ENCODE measurements at places on chromosomes 3 and 15. TPM values are rescaled to one million over a fixed set of nuclear protein-coding genes. Genes with fewer than 3 reads are reported as not detected.
A peak's percentile ranks its signal among the peaks of the same experiment; 100 is the strongest.

Gene TM4SF4
- polyA plus RNA-seq = 0.08 TPM

GRCh38 chr15:71595846-71596553 lies 214.4 kb upstream of the NR2E3 start:
- H3K4me1 ChIP-seq = peaks cover 5% of the 10 kb centered on the region
- no peak for DNase-seq
- H3K4me3 ChIP-seq = no peak overlapping the region
- H3K36me3 ChIP-seq = no peaks in the 10 kb centered on the region
- H3K27me3 ChIP-seq = no peaks in the 10 kb centered on the region

Gene CCR8
- polyA plus RNA-seq = not detected

GRCh38 chr3:72887705-72888545 lies at the start of gene GXYLT2:
GXYLT2 (plus strand) TSS chr3:72888046; CDS start chr3:72888234, 188 bp downstream.
- peaks cover 24% of the 10 kb centered on the region for H3K4me1 ChIP-seq
- H3K36me3 ChIP-seq = no peaks in the 10 kb centered on the region
- H3K27ac ChIP-seq = peak within 1 kb of the TSS; percentile 73
- DNase-seq = peak; percentile 89

Gene CD276
- 60.1 TPM for polyA plus RNA-seq

DNA sequence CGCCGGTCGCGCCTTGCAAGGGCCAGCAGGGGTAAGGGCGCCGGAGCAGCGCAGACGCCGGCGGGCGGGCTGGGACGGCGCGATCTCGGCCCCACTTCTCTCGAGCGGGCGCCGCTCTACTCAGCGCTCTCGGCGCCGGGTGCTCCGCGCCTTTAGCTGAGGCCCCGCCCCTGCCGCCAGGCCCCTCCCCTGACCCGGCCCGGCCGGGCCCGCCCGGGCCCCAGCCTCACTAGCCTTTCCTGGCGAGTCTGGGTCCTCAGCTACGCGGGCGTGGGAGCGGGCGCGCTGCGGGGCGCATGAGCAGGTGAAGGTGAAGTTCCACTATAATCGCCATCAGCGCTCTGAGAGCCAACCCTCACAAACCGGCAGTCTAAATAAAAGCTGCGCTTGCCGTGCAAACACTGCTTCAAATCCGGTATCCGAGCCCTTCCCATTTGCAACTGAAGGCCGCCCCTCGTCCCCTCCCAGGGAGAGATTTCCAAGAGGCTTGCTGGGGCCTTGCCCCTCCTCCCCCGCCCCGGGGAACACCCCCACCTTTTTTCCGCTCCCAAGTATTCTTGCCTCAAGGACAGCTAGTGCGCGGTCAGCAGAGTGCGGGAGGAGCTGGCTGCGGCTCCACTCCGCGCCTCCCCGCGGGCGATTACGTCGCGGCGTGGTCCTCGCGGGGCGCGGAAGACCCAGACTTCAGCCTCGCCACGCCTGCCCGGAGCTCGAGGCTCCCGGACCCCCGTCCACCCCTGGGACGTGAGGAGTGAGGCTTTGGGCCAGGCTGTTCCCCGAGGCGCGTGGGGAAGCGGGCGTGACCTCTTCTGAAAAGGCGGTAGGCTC lies at the start of gene RPP25:
RPP25 (minus strand) TSS at position 125 of the 828 bp plus-strand sequence. CDS start 189 bp downstream, outside the sequence.
- no peaks in the 10 kb centered on the region for H3K27me3 ChIP-seq
- H3K4me3 ChIP-seq = peak within 1 kb of the TSS; percentile 64
- H3K27ac ChIP-seq = peak within 1 kb of the TSS; percentile 98
- H3K36me3 ChIP-seq = no peaks in the 10 kb centered on the region

GRCh38 chr15:74311734-74312444 lies 55.6 kb downstream of the CYP11A1 start:
- peak overlapping the region; percentile 81 for H3K27ac ChIP-seq
- peaks cover 54% of the 10 kb centered on the region for H3K4me1 ChIP-seq
- DNase-seq = peak; percentile 70
- no peaks in the 10 kb centered on the region for H3K27me3 ChIP-seq
- no peaks in the 10 kb centered on the region for H3K36me3 ChIP-seq

Gene ARPP21
- 1.6 TPM for polyA plus RNA-seq

Gene SLC28A1
- polyA plus RNA-seq = not detected

Gene CDHR4
- polyA plus RNA-seq = 0.13 TPM

- no peak overlapping the region for H3K4me3 ChIP-seq
- peaks cover 46% of the 10 kb centered on the region for H3K36me3 ChIP-seq
- no peak for DNase-seq
These were observed 105.7 kb downstream of the SNRPN start for GRCh38 chr15:25060472-25060803.

Gene TLE3
- polyA plus RNA-seq = 8.4 TPM

Gene NR2E3
- 0.18 TPM for polyA plus RNA-seq

Gene NPAP1
- not detected for polyA plus RNA-seq

GRCh38 chr3:112688819-112689218 lies 47.9 kb upstream of the CCDC80 start:
- peak overlapping the region; percentile 71 for H3K27ac ChIP-seq
- no peaks in the 10 kb centered on the region for H3K36me3 ChIP-seq
- DNase-seq = no peak
- H3K4me1 ChIP-seq = peaks cover 28% of the 10 kb centered on the region
- H3K27me3 ChIP-seq = no peaks in the 10 kb centered on the region
- H3K4me3 ChIP-seq = no peak overlapping the region

Gene IP6K2
- 178 TPM for polyA plus RNA-seq

DNA sequence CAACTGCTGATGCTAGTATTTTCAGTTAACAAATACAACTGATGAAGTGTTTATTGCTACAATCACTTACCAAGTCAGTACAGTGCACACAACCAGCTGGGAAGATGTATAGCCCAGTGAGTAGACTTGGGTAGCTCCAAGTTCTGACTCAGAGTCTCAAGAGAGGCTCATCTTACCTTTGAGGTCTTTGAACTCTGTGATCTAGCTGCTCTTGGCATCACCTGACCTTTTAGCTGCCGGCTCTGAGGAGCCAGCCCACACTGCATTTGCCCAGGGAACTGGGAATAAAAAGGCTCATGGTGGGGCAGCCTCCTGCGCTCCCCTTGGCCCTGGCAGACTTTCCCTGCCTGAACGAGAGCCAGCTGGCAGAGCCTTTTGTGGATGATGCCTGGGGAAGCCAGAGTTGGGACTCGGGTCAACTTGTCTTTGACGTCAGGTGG lies 82.6 kb downstream of the CEMIP start:
- no peak for DNase-seq
- no peak overlapping the region for H3K27ac ChIP-seq
- H3K36me3 ChIP-seq = no peaks in the 10 kb centered on the region
- peaks cover 3% of the 10 kb centered on the region for H3K4me1 ChIP-seq
- H3K4me3 ChIP-seq = no peak overlapping the region
- no peaks in the 10 kb centered on the region for H3K27me3 ChIP-seq

Gene ERC2
- polyA plus RNA-seq = 2.4 TPM

DNA sequence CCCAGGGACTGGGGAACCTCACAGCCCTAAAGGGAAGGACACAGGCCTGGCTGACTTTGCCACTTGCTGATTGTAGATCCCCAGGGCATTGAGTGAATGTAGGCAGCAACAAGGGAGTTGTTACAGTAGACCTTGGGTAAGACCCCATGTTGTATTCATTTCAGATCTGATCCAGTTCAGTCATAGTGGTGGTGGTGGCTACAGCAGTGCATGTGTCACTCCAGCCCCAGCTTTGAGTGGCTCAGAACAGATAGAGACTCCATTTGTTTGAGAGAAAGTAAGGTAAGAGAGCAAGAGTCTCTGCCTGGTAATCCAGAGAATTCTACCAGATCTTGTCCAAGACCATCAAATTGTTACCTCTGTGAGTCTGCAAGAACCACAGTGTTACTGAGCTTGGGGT lies 278.7 kb upstream of the SATB1 start:
- no peaks in the 10 kb centered on the region for H3K4me1 ChIP-seq
- no peak overlapping the region for H3K27ac ChIP-seq
- H3K4me3 ChIP-seq = no peak overlapping the region
- H3K36me3 ChIP-seq = no peaks in the 10 kb centered on the region
- no peak for DNase-seq
- H3K27me3 ChIP-seq = no peaks in the 10 kb centered on the region

- no peak overlapping the region for H3K4me3 ChIP-seq
- H3K4me1 ChIP-seq = peaks cover 30% of the 10 kb centered on the region
- DNase-seq = no peak
- peaks cover 4% of the 10 kb centered on the region for H3K36me3 ChIP-seq
- no peak overlapping the region for H3K27ac ChIP-seq
These were observed 38.8 kb downstream of the EDC3 start for GRCh38 chr15:74656935-74657535.

DNA sequence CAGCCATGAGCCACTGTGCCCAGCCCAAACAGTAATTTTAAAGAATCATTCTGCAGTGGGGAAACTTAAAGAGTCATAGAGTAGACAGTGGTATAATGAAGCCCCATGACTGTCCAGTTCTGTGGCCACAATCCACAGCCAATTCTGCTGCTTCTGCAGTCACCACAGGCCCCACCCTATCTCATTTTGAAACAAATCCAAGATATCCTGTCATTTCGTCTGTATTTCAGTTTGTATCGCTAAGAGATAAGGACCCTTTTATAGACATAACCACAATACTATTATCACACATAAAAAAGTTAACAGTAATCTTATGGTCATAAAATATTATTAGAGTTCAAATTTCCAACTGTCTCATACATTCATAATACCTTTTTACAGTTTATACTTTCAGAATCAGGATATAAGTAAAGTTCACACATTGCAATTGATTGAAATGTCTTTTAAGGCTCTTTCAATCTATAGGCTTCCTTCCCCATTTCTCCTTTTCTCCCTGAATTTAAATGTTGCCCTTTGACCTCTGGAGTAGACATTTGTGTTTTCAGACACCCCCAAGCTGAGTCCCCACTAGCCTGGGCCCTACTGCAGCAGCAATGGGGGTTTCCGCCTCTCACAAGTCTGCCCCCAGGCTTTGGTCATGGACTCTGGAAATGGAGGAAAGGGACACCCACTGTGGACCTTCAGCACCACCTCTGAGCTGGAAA lies 4.2 kb upstream of the NUP210 start:
- H3K27me3 ChIP-seq = 0 out of 2 replicates have a peak, but pooled peaks cover 8% of the 10 kb centered on the region
- H3K4me3 ChIP-seq = no peak overlapping the region
- DNase-seq = no peak
- 0 out of 2 replicates have a peak, but pooled peaks cover 3% of the 10 kb centered on the region for H3K4me1 ChIP-seq
